Stimulated activated CD4-positive, alpha-beta T cell treated with anti-CD3 and anti-CD28 coated beads, Interleukin-2, amount 100 ng/mL, for 48 hours (primary cell): ENCODE measurements at places on chromosomes 7 and 10.

GRCh38 chr7:51824050-51824449 is 507.4 kb upstream of the COBL start:
- no peak for DNase-seq

GRCh38 chr7:45151131-45151684 is 6.4 kb upstream of the RAMP3 start:
- DNase-seq: no peak

GRCh38 chr7:27804139-27804538 is 64.2 kb downstream of the TAX1BP1 start:
- DNase-seq: no peak

DNA sequence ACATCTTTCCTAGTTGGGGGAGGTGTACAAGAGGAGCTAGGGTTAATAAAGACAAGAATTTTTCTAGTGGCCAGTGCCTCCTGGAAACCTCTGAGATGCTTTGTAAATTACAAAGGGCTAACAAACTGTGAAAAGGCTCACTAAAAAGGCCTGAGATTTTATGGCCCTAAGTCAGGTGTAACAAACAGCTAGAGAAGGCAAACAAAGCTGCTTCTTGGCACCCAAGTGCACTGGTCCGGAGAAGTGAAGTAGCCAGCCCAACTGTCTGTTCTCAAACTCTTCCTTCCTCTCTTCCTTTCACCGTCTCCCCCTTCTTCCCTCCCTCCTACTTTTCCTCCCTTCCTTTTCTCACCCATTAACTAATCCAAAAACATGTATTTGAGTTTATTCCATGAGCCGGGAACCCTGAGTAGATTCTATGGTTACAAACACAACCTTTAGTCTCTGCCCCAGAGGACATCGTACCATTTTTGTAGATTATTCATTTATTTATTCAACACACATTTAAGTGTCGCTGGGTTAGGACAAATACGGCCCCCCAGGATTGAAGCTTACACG is 143.4 kb upstream of the PCGF5 start:
- no peak for DNase-seq

GRCh38 chr7:149220534-149220933 is 18.9 kb upstream of the ZNF212 start:
- no peak for DNase-seq

DNA sequence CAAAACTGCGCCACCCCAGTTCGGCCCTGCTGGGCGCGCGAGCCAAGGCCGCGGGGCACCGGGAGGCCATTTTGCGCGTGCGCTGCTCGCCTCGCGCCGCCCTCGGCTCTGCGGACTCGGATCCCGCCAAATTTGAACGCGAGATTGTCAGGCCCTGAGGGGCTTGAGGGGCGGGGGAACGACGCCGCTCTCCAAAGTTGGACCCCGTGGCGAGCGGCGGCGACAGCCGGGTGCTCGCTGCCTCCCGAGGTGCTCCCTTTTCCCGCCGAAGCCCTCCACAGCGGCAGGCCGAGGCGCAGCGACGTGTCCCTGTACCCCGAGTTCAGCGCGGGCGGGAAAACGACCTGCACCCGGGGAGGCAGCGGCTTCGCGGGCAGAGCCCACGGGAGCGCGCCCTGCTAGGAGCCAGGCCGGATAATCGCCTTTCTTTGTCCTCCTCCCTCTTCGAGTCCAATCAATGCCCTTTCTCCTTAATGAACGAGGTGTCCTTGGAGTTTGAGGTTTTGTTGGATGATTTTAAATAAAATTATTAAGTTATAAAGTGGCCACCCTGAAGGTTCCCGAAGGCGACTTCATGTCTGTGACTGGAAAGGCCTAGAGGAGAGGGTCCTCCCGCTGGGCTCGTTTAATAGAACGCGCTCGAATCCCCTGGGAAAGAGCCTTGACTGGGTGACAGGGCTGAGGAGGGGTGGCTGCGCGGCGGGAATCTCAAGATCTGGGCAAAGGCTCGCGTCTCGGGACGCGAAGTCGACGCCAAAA is 10.7 kb upstream of the SPAG6 start:
- no peak for DNase-seq

GRCh38 chr10:50613150-50613549 is 10.6 kb downstream of the SGMS1 start:
- no peak for DNase-seq

DNA sequence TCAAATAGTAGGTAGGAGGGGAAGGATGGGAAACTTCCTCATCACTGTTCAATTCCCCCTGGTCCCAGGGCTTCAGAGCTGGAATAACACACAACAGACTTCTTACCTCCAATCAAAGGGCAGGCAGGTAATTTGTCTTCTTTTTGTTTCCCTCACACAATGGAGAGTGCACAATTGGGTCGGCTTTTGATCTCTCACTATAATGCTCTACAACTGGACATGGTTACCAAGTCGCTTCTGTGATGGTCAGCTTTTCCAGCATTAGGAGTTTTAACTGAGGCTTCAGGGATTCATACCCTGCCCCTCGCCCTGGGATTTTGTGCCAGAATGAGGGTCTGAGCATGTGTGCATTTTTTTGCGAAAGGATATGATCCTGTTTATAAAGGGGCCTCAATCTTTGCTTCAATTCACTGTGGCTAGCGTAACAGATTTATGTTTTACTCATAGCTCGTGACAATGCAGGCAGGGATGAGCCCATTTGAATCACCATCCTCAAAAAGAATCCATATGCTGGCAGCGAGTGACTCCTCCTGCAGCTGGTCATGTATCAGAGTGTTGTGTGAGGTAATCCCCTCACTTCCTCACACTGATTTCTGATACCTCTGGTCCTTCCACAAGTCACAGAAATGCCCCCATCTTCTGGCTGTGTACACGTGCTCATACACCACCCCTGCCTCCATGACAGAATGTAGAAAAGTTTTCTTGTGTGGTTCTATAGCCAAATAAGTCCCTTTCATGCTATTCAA is 189.6 kb downstream of the CTTNBP2 start:
- DNase-seq: no peak

GRCh38 chr7:111414374-111414773 is 147.9 kb downstream of the IMMP2L start:
- no peak for DNase-seq

GRCh38 chr7:146370171-146370570 is 253.6 kb downstream of the CNTNAP2 start:
- no peak for DNase-seq

DNA sequence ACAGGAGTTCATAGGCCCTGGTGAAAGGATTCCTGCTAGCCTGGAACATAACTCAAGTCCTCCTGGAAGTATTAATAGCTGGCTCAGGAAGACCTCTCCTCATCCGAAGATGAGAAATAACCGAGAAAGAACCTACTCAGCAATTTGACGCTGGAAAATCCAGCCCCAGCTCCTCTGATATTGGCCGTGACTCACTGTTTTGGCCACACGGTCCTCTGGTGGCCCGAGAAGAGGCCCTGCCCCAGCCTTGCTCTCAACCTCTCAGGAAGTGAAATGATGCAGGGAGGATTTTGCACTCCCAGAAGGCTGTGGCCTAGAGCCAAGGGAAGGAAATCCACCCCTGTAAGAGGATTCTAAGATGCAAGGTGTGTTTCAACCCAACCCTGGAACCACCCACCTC is 121.6 kb downstream of the MTPAP start:
- DNase-seq: no peak

GRCh38 chr7:4745265-4745919 is 30.0 kb upstream of the AP5Z1 start:
- no peak for DNase-seq

GRCh38 chr10:128897401-128898129 is 569.5 kb upstream of the MGMT start:
- no peak for DNase-seq

GRCh38 chr10:50972591-50972990 is 87.2 kb upstream of the A1CF start:
- DNase-seq: no peak

DNA sequence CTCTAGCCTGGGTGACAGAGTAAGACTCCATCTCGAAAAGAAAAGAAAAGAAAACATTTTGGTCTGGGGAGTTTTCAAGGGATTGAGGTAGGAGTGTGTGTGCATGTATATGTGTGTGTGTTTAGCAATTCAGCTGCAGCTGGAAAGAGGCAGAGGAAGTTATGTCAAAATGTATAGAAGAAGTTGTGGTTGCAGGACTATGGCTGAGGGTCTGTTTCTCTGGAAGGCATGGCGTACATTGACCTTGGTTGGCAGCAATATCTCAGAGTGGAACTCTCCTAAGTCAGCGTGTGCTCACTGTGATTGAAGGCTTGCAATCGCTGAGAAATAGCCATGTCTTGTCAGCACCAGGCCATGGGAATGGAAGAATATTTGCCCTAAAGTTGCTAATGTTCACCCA is 28.6 kb upstream of the RHBDD2 start:
- no peak for DNase-seq

DNA sequence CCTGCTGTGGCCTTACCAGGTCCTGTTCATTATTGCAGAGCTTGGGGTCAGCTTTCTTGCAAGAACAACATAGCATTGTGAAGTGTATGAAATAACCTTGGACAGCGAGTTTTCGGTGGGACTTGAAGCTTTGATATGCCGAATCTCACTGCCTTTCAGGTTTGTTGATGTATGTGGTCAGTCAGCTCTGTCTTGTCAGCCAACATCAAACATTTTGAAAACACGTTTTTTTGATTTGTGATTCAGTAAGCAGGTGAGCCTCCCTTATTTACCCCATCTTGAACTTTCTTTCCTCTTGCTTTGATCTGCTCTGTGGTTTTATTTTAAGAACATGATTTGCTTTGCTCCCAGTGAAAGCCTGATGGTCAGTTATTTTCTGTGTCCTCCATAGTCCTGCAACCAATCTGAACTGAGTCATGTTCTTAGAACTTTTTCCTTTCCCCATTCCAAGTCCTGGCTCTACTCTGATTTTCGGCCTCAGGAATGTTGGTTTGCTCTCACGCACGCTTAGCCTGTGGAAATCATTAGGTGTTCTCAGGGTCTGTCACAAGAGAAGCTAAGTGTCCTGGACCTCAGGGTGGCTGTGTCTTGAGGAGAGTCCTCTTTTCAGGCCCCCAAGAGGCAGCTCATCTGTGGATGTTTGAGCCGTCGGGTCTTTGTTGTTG is 8.7 kb downstream of the WBP1L start:
- no peak for DNase-seq

- DNase-seq: no peak
Observed at GRCh38 chr10:6446711-6447110, 133.4 kb downstream of the PRKCQ start.

GRCh38 chr10:13705526-13706174 is 118.9 kb downstream of the PRPF18 start:
- no peak for DNase-seq

DNA sequence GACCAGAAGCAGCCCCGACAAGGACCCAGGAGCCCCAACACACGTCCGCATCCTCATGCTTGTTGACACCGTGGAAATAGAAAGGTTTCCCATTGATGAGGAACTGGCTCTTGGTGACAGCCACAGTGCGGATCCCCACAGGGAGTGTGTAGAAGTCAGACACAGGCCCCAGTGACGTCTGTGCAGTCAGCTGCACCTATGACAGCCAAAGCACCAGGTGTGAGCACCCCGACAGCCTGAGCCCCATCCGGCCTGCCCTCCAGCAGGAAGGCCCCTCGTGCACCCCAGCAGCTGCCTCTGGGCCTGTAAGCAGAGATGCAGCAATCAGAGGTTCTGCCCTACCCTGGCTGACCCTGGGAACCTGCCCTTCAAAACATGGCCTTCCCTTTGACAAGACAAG is 7.1 kb downstream of the GUSB start:
- DNase-seq: no peak

- no peak for DNase-seq
Observed at GRCh38 chr10:66714741-66715140, 211.1 kb upstream of the LRRTM3 start.

- DNase-seq: no peak
Observed at GRCh38 chr7:152424348-152425108, 11.3 kb downstream of the KMT2C start.

GRCh38 chr7:39083781-39084180 is 106.1 kb downstream of the POU6F2 start:
- DNase-seq: no peak

GRCh38 chr10:24639124-24639523 is 84.6 kb downstream of the ARHGAP21 start:
- DNase-seq: no peak

DNA sequence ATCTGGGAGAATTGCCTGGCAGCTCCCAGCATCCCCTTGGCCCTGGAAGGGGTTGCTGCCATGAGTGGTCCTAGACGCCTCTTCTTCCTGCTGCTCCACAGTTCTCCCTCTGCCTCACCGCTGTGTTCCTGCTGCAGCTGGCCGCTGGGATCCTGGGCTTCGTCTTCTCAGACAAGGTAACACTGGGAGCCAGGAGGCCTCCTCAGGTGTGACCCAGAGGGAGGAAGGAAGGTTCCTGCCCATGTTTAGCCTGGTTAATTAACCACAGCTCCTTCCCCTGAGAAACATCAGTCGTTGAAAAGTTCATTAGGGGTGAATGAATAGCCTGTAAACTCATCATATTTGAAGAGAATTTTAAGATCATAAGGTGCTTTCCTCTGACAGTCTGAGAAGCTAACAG is 18.2 kb downstream of the TSPAN33 start:
- DNase-seq: no peak

DNA sequence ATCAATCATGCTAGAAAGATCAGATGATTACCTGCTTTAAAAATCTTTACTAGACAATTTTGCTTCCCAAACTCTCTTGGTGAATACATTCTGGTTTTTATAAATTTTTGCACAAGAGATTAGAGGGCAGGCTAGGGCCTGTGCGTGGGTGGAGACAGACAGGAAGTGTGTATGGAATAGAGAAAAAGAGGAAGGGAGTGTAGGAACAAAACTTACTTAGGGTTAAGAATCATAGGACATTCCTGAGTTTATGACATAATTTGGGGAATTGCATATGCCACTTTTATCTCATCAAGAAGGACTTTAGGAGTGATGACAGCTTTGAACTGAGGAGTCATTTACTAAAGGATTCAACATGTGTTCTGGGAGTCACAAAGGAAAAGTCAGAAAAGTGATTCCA is 31.3 kb downstream of the LAMB1 start:
- DNase-seq: no peak

- no peak for DNase-seq
Observed at GRCh38 chr7:149060156-149060555, 30.4 kb downstream of the ZNF786 start.

DNA sequence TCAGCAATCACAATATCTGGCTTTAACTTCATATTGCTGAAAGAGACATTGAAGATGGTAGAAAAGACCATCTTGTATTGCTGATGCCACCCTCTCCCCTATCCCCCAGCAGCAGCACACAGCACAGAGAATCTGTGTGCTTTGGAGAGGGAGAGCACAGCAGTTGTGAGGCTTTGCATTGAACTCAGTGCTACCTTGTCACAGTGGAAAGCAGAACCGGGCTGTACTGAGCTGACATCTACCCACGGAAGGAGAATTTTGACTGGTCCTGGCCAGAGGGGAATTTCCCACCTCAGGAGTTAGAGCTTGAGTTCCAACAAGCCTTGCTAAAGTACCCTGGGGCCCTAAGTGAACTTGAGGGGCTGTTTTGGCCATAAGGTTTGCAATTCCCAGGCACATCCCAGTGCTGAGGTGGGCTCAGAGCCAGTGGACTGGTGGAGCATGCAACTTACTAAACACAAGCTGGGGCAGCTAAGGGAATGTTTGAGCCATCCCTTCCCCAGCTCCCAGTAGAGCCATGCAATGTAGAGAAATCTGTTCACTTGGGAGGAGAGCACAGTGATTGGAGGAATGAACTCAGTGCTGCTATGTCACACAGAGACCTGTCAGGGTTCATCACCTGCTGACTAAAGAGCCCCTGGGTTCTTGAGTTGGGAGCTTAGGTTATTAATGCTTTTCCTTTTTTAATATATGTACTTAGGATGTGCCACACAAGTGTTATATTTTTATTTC is 62.1 kb downstream of the OR13A1 start:
- DNase-seq: no peak

- no peak for DNase-seq
Observed at GRCh38 chr10:56586461-56586891, 225.4 kb upstream of the ZWINT start.

- no peak for DNase-seq
Observed at GRCh38 chr7:25844102-25844870, 307.7 kb upstream of the NFE2L3 start.
